ENCODE measurements at places on chromosomes 3 and 15.

DNA sequence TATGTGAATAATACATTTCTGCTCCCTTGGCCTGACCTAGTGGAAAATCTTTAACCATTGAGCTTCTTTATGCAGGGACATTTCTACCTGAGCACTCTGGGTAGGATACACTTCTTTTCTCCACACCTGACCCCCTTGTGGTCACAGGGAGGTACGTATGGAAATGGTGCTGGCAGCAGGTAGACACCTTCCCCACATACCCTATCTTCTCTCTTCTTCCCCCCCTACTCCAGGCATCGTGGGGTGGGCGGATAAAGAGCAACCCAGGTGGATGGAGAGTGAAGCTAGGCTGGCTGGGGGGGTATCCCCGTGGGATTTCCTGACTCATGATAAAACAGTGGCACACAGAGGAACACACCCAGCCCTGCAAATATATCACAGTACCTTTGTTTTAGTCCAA lies 312.1 kb downstream of the ARRDC4 start:
- DNase-seq, result no peak

- DNase-seq, result no peak
Observed at GRCh38 chr3:4984511-4984864, 5.3 kb downstream of the BHLHE40 start.

- no peak for DNase-seq
Observed at GRCh38 chr3:181932039-181932438, 220.3 kb downstream of the SOX2 start.

DNA sequence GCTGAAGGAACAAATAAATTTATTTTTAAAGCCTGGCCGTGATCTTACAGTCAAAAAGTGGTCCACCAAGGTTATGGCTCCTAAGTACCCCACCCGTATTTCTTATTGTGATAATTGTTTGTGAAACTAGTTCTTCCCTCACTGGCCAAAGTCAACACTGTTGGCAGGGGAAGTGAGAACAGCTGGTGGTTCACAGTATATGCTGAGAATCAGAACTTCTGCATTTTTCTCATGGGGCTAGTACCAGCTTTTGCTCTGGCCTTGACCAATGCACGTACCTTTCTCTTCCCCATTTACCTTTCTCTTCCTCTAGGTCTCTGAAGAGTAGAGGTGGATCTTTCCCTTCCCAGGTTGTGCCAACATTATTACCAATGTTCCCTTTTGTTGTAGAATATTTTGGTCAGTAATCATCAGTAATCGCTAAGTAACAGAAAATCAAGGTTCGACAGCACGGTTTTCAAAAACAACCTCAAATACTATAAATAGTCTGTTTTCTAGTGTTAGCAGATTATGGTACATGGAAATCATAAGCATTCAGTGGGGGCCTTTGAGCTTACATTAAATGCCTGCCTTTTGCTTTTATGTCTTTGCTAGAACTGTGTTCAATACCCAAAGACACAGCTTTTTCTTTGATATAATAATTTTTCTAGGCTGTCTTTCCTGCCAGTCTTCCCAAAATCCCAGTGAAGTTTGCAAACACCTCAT lies 268.0 kb downstream of the LPP start:
- peak; percentile 16 for DNase-seq

DNA sequence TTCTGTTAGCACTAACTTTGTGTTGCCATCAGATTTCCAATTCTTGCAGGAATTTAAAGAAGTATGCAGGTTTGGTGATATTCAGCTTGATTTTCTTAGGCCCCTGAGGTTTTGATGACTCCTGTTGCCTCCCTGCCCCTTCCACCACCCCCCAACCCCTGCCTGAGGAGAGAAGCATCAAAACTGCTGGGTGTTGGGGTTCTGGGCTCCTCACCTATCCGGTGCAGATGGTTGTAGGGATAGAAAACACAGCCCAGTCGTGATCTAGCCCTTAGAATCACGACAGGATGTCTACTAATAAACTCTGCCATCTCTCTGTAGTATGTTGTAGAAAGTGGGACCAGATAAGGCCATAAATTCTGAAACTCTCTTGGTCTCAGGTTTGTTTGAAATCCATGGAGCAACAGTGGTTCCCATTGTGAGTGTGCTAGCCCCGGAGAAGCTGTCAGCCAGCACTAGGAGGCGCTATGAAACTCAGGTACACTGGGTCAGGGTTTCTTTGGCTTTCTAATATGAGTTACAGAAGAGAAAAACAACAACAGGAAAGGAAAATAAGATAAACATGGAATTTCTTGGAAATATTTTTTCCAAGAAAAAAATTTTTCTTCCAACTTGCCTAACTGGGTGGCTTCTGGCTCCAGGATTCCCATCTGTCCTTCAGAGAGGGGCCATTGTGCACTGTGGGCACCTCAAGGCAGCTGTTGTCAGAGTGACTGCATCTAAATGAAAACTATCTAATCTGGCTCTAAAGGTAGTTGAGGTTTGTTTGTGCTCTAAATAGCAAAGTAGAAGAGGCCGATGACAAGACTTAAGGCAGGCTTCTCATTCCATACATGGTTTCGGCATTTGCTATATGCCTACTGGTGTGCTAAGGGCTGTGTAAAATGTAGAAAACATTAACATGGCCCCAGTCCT lies 8.7 kb downstream of the SRP14 start:
- DNase-seq, result no peak

- DNase-seq, result no peak
Observed at GRCh38 chr3:198062068-198062465, 102.0 kb downstream of the LMLN start.

- DNase-seq, result no peak
Observed at GRCh38 chr15:50148362-50148963, 29.4 kb upstream of the ATP8B4 start.

GRCh38 chr15:58770519-58770856 lies 614 bp upstream of the MINDY2 start:
- DNase-seq, result no peak

- DNase-seq, result peak; percentile 34
Observed at GRCh38 chr3:98731720-98732285, 31.3 kb upstream of the ST3GAL6 start.

All from putamen (tissue), 1 donor.